ENCODE measurements at places on chromosomes 11 and 22. TPM values are rescaled to one million over a fixed set of nuclear protein-coding genes. Genes with fewer than 3 reads are reported as not detected.

- H3K27me3 ChIP-seq: peaks cover 31% of the 10 kb centered on the region
- no peak for DNase-seq
- H3K27ac ChIP-seq: no peak overlapping the region
- no peaks in the 10 kb centered on the region for H3K4me1 ChIP-seq
- H3K36me3 ChIP-seq: no peaks in the 10 kb centered on the region
Observed at GRCh38 chr22:30497466-30498150, 7.9 kb downstream of the SEC14L4 start.

GRCh38 chr22:16917144-16918003 is 90.6 kb downstream of the GAB4 start:
- H3K36me3 ChIP-seq: no peaks in the 10 kb centered on the region
- H3K4me1 ChIP-seq: no peaks in the 10 kb centered on the region
- H3K27ac ChIP-seq: no peak overlapping the region
- no peak overlapping the region for H3K4me3 ChIP-seq

Gene MMP27
- total RNA-seq: not detected

- peaks cover 53% of the 10 kb centered on the region for H3K4me1 ChIP-seq
- H3K4me3 ChIP-seq: no peak overlapping the region
- peaks cover 6% of the 10 kb centered on the region for H3K36me3 ChIP-seq
- no peaks in the 10 kb centered on the region for H3K27me3 ChIP-seq
Observed at GRCh38 chr11:113199866-113200265, 114.5 kb upstream of the TTC12 start.
